Activated CD8-positive, alpha-beta memory T cell treated with anti-CD3 and anti-CD28 coated beads, Interleukin-2, amount 50 U/mL, for 48 hours (primary cell): ENCODE measurements at places on chromosomes 1 and 21.

- DNase-seq = no peak
These were observed 43.5 kb downstream of the FBXO2 start for GRCh38 chr1:11610629-11611180.

- no peak for DNase-seq
These were observed 698.6 kb downstream of the LTN1 start for GRCh38 chr21:28294051-28294450.

DNA sequence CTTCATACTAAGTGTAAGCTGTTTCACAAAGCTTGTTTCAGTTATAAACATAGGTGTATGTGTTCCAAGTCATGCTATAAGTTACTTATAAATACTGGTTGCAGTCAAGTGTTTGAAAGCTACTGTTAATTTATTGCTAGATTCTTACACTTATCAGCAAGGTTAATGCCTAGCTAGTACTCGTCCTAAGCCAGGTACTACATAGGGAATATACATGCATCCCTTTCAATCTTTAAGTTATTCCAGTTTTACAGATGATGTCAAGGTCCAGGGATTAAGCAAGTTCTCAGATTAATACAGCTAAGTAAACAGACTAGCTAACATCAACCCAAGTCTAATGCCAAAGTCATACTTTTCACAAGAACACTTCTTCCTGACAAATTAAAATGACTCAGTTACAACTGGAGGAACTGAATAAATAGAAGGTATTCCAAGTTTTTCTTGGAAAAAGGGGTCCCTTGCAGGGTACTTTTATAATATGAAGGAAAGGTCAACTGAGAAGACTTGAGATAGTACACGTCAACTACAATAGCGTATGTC lies 652.2 kb upstream of the USP24 start:
- DNase-seq = no peak

DNA sequence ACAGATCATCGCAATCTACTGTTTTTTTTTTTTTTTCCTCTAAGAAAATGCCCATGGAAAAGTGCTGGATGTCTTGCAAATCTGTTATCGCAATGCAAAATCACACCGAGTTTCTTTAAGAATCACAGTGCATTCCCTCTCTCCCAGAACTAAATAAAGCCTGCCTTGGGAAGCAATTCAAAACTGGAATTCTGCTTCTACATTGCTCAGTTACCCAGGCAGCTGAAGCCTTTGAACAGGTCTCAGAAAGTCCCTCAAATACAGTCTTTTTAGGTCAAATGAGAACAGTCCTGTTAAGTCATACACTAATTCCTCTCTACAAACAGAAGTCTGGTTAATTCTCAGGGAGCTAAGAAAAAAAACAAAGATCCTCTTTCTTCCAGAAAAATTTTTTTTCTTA lies 46.3 kb downstream of the SLC30A10 start:
- no peak for DNase-seq

DNA sequence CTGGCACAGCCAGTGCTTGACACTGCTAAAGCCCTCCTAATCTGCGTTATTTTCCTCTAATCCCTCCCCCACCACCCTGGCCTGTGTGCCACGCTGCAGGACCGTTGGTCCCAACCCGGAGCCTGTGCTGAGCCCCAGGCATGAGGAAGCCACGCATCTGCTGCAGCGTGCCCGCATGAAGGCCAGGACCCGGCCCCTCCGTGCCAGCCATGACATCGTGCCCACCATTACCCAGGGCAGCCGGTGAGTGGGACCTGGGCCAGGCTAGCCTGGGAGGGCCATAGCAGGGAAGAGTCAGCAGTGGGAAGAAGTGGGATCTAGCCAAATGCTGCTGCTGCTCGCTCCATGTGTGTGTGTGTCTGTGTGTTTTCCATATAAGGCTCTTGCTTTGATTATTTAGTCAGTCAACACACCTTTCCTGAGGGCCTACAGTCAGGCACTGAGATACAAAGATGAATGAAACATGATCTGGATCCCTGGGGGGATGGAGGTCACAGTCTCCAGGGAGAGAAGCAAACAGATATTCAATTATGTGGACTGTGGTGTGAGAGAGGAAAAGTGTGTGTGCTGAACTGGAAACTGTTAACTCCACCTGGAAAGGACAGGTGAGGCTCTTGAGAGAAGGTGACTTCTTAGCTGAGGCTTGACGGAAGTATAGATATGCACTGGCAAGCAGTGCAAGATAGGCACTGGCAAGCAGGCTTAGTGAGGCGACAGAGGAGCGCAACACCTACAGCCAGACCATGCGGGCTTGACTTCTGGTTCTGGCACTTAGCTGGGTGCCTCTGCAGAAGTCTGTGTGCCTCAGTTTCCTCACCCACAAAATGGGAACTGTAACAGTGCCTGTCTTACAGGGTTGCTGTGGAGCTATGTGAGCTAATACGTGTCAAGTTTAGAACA lies 15.9 kb downstream of the KIAA1614 start:
- no peak for DNase-seq

DNA sequence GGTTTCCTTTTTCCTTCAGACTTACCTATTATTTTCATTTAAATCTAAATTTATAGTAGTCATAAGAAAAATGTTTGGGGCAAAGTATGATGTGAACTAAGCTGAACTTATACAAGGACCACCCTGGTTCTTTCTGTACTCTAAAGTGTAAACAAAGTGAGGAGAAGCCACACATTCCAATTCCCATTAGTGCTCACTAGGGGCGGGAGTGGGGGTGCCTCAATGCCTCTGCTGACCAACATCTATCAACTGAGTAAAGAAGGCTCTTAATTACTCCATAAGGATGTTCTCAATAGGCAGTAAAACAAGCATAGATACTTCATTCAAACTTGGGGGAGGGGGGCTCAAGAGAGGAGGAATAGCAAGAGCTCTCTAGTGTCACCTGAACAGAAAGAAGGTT lies 151.7 kb downstream of the CDC42BPA start:
- DNase-seq = no peak

- DNase-seq = no peak
These were observed 10.6 kb upstream of the NUCKS1 start for GRCh38 chr1:205760606-205761005.

GRCh38 chr1:31761883-31762282 lies 2.3 kb downstream of the ADGRB2 start:
- DNase-seq = no peak

DNA sequence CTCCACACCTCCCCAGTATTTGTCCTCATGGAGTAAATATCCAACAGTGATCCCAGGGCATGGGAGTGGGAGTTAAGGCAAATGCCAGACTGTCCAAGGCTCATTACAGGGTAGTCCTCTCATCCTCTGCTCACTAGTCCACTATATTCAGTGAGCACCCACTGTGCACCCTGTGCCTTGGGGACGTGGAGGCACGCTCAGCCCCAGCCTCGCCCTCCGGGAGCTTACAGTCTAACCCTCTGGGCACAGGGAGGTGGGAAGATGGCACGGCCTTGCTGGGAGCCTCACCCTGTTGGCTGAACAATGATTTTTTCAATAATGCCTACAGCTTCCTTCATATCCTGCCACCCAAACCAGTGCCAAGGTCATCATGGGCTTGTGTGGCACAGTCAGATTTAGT lies 2.8 kb downstream of the HES2 start:
- DNase-seq = no peak

DNA sequence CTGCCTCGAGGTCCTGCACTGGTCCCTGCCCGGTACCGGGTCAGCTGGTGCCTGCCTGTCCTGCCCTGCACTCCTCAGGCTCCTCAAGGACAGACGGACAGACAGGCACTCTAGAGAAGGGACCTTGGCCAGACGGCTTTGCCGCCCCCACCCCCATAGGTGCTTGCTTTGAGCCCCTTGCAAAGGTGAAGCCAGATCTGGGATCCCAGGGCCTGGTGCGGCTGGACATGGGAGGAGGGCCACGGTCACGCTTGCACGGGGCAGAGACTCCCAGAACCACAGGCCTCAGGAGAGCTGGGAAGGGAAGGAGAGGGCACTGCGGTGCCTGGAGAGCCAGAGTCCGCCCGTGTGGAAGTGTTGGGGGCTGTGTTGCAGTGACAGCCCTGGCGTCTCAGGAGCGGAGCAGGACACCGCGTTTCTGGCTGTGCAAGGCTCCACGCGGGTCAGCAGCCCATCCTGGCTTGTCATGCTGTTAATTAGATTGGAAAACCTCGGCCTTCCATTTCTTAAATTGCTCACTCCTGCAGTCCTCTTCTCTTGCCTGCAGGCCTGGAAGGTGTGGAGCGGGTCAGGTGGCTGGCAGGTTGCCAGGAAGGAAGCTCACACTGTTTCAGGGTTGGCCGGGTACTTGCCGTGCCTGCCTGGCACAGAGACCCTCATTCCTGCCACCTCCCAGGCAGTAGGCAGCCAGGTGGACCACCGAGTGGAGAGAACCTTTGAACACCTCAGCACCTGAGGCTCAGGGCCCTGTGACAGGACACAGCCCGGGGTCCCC lies 16.3 kb downstream of the COL18A1 start:
- DNase-seq = no peak

- no peak for DNase-seq
These were observed 613.0 kb downstream of the NPHP4 start for GRCh38 chr1:5379176-5379759.

- DNase-seq = no peak
These were observed 26.1 kb downstream of the PCAT6 start for GRCh38 chr1:202836623-202837403.

GRCh38 chr21:31180256-31181081 lies 142.2 kb upstream of the KRTAP19-8 start:
- DNase-seq = no peak

DNA sequence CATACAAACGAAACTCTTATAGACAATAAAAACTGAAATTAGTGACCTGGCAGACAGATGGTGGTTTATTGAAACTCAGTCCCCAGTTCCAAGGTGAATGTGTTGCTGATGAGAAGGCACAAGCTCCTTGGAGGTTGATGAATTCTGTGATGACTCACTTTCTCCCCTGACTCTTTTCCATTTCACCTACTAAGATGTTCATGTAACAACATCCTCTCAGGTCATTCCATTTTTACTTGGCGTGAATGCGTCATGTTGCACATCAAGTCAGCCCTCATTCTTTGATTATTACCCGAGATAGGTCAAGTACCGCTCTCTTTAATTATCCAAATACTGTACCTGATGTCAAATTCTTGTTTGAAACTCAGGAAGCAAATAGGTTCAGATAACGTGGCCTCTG lies 10.1 kb upstream of the IL10RB start:
- DNase-seq = no peak

DNA sequence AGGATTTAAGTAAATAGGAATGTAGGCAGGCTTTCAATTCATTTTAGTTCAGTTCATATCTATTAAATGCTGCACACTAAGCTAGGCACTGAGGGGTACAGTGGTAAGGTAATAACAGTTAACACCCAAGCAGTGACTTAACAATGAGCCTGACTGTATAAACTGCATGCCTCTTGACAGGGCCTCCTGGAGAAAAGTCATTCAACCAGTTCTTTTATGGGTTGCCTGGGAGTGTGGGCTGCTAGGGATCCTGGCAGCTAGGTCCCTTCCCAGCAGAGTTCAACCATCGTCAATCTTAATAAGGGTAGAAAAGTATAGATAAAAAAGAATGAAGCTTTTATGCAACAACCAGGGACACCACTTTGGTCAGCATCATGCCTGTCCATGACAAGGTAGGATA lies 8.1 kb upstream of the ALG14 start:
- no peak for DNase-seq

GRCh38 chr1:157952601-157953000 lies 40.8 kb upstream of the KIRREL1 start:
- no peak for DNase-seq

- DNase-seq = no peak
These were observed 369 bp upstream of the ZYG11B start for GRCh38 chr1:52725903-52726264.

DNA sequence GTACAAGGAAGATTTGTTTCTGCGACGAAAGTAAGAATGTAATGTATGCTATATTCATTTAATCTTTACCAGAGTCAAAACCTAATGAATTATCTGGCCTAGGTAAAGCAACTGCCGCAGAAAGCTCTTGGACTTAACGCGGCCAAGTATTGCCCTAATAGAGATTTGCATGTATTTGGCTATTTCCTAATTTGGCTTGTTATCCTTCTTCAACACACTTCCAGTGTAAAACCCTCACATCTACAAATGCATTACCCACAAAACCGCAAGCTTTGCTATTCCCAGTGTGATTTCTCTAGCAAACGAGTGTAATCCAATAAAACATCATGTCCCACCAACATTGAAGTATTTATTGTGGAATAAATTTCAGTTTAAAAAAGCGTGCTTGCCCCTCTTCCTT lies 123.8 kb upstream of the LMO4 start:
- DNase-seq = no peak

- no peak for DNase-seq
These were observed 18.8 kb downstream of the PTPRC start for GRCh38 chr1:198657550-198658064.

DNA sequence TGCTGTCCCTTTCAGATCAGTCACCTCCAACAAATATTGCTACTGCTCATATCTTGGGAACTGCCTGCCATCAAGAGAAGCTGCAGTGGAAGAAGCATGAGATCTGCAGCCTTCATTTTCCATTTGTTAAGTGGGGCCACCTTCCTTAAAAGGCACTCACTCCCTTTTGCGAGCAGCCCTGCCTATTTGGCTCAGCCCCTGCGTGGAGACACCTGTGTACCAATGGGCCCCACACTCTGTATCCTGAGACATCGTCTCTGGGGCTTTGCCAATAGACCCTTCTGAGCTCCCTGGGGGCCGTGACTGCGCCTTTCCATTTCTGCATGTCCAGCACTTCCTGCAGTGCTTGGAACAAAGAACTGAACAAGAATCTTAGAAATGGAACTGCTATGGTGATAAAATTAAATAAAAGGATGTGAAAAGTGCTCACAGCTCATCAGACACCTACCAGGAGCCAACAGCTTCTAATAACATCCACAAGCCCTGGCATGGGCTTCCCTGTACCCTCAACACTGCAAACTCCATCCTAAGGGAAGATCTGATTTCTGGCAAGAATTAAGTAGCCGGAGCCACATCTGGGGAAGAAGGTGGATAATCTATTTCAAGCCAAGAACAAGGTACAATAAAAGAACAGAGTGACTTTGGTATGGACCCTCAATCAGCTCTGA lies 36.7 kb downstream of the PARP1 start:
- DNase-seq = no peak

GRCh38 chr21:46243325-46243724 lies 14.8 kb upstream of the LSS start:
- DNase-seq = no peak

DNA sequence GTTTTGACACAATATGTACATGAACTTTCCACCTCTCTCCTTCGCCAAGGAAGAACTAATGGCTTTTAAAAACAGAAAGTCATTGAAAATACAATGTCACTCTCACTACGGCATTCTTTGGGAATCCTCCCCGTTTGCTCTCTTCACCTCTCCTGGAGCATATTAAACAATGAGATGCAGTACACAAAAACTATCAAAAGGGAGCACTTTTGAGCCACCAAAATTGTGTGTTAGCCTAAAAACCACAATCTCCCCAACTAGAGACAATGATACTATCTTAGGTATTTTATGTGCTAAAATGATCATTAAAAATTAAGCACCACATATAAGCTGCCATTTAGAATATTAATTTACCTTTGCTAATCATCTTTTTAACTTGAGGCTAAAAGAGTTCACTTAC lies 425.5 kb downstream of the KCTD3 start:
- DNase-seq = no peak

GRCh38 chr1:173249349-173249748 lies 42.2 kb upstream of the TNFSF4 start:
- DNase-seq = no peak
